ENCODE measurements at places on chromosomes 16 and 17.

- no peak for DNase-seq
These were observed 122.1 kb upstream of the HSBP1 start for GRCh38 chr16:83685615-83686165.

DNA sequence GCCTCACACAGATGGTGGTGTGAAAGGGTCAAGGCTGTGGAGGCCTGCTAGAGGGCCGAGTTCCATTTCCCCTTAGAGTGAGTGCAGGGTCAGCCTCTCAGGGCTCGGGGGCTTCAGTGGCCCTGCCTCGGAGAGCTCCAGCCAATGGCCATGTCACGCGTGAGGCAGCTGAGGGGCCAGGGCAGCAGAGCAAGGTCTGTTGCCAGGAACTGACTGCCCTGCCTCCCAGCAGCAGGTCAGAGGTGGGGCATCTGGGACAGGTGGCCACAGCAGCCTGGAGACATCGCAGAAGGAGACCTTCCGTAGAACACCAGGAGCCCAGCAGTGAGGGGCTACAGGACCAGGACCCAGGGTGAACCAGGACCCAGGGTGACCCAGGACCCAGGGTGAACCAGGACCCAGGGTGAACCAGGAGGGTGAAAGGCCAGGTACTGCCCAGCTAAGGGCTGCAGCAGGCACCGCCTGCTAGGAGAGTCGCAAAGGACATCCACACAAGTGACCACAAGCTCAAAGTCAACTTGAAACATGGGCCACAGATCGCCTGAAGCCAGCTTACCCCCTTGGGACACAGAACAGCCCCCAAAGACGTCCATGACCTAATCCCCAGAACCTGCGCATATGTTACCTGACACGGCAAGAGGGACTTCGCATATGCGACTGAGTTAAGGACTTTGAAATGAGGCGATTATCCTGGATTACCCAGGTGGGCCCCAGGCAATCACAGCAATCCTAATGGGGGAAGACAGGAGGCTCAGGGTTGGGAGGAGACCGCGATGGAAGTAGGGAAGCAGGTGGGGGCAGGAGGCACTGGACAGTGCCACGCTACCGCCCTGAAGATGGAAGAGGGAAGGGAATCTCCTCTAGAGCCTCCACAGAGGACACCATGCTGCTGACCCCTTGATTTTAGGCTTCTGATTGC, 4.8 kb upstream of the MEAK7 start:
- no peak for DNase-seq

DNA sequence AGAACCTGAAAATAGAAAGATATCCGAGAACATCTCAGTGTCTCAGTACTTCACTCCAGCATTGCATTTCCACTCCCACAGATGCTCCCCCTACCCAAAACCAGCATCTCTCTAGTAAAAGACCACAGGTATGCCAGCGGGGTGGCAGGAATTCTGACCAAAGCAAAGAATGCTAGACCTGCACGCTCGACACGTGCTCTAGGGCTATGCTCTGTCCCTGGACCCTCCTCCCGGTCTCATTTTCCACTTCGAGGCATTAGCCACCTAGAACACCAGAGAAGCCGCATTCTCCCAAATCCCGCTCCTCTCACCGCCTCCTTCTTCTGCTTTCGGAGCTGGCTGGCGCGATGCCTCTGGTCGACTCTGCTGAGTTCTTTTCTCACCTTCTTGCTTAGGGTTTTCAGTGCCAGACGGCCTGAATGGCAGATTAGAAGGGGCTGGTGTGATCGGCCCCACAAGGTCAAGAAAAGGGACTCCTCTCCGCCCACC, 487 bp downstream of the TSR1 start:
- DNase-seq: no peak

GRCh38 chr16:88287219-88287618, 95.5 kb upstream of the ZNF469 start:
- no peak for DNase-seq

GRCh38 chr16:7653746-7654461, 321.3 kb downstream of the RBFOX1 start:
- DNase-seq: no peak

DNA sequence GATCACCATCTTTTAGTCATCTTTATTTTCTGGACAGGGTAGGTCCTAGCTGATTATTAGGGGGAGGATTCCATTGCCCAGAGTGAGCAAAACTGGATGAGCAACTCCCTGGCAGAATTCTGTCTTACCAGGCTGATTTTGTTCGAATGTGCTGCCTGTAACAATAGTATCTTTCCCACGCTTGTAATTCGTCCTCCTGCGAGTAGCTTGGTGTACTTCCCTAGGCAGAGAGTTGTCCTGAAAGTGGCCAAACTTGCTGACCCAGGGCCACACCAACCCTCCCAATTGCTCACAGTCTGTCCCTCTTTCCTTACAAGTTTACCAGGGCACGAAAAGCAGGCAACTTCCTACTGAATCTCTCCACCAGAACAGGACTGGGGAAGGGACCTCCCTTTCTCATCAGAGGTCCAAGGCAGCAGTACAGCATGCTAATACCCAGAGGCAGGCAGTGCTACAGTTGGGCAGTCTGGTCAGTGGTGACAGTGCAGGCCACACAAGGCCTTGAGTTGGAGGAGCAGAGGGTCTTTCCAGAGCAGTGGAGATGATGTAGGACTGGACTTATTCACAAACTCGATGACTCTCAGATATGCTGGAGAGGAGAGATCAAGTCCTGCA, 67.8 kb upstream of the NLK start:
- DNase-seq: no peak

DNA sequence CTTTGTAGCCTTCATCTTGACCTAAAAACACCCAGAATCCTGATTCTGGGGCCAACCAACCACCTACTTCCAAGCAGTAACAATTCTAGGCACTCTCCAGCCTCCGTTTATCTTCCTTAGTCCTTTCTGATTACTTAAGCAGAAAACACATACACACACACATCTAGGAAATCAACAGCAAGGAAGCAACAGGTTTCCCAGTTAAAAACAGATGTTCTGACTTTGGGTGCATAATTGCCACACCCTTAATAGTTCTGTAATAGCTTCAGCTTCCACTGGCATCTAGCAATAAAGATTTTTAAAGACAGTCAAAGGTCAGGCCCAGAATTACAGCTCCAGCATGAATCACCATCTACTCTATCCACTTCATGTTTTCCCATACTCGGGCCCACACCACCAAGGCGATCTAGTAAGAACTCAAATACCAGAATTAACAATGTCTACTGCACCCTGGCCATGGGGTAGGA, 2.6 kb downstream of the ARHGAP17 start:
- DNase-seq: no peak

GRCh38 chr16:15790458-15790857, 66.4 kb downstream of the MYH11 start:
- DNase-seq: no peak

DNA sequence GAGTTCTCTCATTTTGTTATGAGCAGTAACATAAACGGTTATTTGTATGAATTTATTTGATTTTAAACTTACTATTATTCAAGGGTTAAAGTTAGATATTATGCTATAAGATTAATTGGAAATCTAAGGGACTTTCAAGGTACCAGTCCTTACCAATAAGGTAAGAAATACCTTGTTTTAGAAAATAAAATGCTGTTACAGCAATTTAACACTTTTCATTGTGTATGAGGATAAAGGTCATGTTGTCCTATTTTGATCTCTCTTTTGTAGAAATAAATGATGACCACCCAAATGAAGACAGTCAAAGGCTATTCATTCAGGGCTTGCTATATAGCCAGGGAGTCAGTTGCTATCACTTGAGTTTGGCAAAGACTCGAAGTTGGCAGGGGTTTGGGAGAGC, 1185.9 kb upstream of the GOT2 start:
- DNase-seq: no peak

GRCh38 chr16:89828870-89829629, 775 bp downstream of the SPIRE2 start:
- DNase-seq: no peak

DNA sequence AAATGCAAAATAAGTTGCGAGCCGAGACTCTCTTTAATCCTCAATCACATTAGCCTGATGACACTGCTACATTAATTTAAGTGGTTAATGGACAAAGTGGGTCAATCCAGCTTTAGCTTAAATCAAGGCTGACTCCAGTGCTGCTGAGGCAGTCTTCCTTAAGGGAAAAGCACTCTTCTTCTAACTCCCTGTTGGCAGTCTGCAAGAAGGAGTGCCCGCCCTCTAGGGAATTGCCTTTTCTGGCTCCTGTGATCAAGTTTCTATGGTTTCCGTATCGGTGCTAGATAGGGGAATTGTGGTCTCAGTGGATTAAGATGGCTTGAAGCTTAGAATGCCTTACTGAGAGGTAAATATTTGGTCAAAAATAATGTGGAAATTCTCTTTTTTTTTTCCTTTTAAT, 41.0 kb downstream of the HS3ST3B1 start:
- no peak for DNase-seq

DNA sequence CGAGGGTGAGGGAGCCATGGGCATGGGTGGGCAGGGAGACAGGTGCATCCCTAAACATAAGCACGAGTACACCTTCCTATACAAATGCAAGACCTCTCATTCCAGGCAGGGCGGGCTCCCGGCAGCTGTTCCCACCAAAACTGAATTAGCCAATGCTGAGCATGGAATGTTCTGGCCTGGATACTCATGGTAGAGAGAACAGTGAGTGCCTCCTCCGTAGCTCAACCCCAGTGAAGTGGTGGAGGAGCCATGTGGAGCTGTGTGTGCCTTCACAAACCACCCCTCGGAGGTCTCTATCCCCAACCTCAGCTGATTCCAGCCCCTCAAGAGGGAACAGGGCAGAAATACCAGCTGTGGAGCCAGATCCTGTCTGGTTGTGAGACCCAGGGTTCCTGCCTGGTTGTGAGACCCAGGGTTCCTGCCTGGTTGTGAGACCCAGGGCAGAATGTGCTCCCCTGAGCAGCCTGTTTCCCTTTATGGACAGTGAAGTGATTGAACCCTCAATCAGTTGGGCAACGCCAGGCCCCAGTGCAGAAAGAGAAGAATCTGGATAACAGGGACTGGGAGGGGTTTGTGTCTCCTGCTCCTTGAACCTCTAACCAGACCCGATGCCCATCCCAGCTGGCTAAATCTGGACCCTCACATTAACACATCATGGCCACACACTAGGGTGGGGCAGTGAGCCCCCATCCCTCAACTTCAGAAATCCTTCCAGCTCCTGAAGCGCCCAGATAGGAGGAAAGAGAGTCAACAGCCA, 2.4 kb upstream of the CDH16 start:
- DNase-seq: no peak

DNA sequence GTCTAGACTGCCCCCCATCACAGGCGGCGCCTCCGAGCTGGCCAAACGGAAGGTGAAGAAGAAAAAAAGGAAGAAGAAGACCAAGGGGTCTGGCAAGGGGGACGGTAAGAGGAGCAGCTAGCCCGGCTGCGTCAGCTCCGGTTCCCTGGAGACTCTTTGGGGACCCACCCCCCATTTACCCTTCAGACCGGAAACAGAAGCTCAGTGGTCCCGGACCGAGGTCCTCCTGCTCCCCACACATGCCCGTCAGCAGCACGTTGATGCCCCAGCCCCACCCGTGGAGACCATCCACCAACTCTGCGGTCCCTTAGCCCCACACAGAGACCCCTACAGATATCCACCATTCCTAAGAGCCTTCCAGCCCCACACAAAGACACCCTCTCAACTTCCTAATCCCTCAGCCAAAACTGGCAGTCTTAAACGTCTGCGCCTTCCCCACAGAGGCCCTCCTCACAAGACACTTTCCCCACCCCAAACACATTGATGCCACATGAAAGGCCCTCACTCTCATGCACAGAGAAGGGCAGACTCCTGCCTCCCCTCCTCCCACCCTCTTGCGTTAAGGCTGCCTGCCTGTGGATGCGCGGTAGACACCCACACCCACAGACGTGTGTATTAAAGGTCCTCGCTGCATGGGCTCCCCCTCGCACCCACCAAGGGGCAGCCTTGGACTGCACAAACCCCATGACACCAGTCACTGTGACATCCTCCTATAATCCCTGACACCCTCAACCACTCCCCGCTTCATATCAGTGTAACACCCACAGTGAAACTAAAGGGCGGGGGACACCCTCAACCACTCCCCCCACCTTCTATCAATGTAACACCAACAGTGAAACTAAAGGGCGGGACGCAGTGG, 58.2 kb upstream of the RPH3AL start:
- peak; percentile 27 for DNase-seq

GRCh38 chr16:17509194-17509593, 38.4 kb upstream of the XYLT1 start:
- DNase-seq: no peak

All from stimulated activated CD8-positive, alpha-beta memory T cell treated with anti-CD3 and anti-CD28 coated beads, Interleukin-12 subunit alpha, Interleukin-12 subunit beta, amount 100 ng/mL, for 4 hours (primary cell).